ENCODE measurements at places on chromosomes 1 and 21.

- DNase-seq: no peak
Measured at GRCh38 chr1:150146849-150147542, 2.7 kb upstream of the PLEKHO1 start.

DNA sequence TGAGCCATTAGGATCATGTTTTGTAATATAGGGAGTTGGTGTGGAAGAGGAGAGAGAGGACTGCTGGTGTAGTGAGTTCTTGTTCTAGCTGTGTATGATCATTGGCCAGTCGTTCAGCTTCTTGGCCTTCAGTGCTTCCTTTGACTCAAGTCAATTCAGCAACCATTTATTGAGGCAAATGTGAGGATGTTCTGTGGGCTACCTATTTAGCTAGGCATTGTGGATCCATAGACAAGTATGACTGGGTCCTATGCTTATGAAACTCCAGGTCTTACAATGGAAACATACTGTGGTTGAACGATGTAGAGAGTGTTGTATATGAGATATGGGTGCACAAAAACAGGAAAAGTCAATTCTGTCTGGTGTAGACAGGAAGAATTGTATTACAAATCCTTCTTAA is 41.7 kb downstream of the NFIA start:
- no peak for DNase-seq

DNA sequence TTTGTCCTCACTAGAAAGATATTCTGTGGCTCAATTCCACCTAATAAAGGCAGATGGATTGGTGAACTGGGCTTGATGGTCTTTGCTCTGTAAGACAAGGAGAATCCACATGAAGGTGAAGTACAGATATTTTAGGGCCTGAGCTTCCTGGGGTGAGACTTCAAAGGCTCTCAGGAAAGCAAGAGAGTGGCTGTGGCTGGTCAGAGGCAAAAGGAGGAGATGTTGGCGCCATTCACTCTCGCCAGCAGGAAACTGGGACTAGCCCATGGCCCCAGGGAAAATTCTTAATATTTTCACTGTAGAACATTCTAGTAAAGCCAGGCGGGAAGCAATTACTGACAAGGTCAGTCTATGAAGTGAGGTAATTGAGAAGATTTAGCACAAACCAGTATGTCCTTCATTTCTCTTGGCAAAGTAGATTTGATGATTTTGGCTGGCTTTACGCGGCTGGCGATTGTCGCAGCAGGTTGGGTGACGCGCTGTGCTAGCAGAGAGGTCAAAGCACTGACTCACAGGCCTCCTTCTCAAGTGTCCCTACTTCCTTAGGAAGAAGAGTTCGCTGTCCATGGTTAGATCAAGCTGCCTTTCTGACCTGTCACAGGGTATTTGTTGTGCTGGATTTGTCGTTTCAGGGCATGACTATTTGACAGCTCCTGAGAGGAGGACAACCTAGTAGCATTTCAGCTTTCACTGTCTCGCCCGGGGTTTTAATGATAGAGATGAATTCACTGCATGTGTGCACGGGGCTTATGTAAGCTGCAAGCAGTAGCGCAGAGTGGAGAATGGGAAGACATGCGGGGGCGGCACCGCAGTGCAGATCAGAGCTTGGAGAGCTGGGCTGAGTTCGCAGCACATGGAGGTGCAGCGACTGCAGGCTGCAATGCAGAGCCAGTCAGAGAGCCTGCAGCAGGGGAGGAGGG is 32.7 kb downstream of the XCL1 start:
- peak; percentile 53 for DNase-seq

DNA sequence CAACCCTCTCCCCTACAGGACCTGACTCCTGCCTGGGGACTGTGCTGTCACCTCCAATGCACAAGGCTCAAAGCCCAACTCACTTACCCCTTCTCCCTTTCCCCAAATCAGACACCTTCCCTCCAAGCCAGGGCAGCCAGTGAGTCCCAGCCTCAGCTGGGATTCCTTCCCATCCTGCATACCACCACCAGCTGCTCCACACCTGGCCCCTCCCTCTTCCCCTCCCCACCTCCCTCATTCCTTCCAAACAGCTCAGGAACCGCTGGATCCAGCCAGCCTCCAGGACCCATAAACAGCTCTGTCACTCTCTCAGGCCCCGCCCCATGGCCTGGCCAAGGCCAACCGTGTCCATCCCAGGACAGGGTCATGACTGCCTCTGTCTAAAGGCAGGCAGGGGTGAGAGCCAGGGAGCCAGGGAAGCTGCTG is 41.4 kb downstream of the ACOT7 start:
- no peak for DNase-seq

GRCh38 chr1:179706339-179706941 is 36.7 kb upstream of the FAM163A start:
- peak; percentile 65 for DNase-seq

DNA sequence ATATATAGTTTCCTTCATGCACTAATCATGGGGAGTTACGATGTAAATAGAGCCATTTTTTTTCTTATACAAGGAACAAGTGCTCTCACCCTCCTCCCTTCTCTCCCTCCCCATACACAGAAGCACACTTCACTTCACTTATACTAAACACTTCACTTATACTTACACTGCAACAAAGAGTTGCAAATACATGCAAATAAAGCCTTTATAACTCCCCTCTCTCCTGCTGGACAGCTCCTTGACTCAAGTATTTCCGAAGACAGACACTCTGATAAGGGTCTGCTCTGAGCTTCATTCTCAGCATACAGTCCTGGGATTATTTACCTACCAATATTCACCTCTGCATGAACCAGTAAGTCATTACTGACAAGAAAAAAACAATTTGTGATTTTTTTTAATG is 35.6 kb upstream of the ERG start:
- no peak for DNase-seq

DNA sequence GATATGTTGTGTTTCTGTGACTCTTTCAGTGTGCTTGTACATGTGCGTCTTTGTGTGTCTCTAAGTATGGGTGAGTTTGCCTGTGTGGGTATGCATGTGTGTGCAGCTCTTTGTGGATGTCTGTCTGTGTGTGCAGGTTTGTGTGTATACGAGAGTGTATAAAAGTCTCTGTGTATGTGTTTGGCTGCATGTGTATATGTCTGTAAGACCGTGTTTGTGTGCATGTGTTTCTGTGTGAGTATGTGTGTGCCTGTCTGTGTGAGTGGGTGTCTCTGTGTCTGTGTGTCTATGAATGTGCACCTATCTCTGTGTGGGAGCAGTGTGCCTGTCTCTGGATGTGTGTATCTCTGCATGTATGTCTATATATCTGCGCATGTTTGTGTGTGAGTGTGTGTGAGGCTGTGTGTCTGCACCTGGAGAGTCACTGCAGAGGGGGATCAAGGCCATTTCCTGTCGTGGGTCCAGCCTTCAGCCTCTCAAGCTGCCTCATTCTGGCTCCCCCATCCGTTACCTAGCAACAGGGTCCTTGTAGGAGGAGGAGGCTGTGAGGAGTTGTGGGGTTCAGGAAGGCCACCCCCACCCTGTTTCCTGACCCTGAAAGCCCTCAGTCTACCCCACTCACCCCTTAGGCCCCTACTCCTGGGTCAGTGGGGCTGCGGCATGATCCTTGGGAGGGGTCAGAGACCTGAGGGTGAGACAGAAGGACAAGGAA is 10.4 kb downstream of the FGR start:
- DNase-seq: no peak

DNA sequence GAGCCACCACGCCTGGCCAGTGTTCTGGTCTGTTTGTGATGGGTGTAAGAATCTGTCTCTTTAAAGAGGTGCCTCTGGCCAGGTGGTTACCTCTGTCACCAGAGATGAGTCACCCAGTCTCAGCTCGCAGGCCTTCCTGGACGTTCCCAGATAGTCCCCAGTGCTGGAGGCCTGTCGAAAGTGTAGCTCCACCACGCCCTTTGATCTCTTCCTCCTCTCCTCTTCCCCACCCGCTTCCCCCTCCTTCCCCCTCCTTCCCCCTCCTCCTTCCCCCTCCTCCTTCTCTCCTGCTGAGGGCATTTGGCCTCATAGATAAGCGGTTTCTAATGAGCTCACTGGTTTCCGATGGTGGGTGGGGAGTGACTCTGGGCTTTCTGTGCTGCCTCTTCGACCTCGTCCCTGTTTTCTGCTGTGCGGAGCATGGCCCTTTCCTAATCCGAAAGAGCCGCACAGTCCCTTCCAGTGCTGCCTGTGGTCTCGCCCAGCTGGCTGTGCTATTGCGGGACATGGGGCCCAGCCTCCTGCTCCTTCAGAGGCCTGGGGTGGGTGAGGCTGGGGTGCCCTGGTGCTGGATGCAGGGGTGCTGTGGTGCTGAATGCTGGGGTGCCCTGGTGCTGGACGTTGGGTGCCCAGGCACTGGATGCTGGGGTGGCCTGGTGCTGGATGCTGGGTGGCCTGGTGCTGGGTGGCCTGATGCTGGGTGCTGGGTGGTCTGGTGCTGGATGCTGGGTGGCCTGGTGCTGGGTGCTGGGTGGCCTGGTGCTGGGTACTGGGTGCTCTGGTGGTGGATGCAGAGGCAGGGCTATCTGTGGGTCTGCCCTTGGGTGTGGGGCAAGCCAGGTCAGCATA is 19.2 kb downstream of the AGPAT3 start:
- DNase-seq: no peak
